Tibial artery (tissue), 4 donors: ENCODE measurements at places on chromosomes 4 and X.

DNA sequence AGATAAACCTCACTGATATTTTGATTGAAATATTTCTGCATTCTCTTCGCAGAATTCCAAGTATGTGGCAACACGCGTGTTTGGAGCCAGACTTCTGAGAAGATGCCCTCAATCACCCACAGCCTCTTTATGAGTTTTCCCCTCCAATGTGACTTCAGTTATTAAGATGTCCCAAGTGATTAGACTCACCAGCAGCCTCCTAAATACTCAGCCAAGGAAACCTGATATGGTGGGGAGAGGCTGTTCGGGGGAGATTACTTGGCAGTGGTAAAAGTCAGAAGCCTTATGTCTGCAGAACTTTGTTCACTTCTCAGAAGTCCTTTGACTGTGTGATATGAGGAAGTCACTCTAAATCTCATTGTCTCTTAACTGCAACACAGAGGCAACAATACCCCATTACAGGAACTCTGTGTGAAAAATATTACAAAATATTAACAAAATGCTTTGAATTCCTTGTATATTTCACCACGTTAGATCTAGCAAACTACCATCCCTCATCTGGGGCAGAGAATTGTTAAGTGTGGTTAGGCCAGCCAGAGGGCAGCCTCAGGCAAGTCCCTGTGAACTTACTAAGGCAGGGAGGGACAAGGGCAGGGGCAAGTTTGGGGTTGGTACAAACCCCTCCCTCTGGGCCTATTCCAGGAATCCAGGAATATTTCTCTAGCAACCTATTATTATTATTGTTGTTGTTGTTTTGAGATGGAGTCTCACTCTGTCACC lies 151.4 kb upstream of the USP9X start:
- DNase-seq: peak; percentile 27

GRCh38 chr4:76053730-76054129 lies 17.9 kb upstream of the CXCL11 start:
- no peak for DNase-seq

- peak; percentile 39 for DNase-seq
Observed at GRCh38 chr4:145804116-145804515, 124.2 kb downstream of the C4orf51 start.

DNA sequence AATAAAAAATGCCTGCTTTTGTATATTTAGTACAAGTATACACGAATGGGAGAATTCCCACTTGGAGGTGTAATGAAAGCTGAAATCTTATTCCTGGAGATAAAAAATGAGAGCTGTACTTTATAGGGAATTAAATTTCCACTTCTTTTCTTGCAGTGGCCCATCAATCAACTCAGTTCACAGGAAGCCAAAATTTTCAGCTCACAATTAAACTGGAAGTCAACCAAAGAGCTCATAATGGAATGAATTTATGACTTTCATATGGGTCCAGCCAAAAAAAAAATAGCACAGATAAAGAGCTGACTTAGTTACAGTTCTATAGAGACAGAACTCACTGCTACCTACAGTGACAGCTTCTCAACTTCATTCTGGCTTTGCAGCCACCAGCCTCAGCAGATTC lies 115.2 kb upstream of the TBC1D9 start:
- no peak for DNase-seq

DNA sequence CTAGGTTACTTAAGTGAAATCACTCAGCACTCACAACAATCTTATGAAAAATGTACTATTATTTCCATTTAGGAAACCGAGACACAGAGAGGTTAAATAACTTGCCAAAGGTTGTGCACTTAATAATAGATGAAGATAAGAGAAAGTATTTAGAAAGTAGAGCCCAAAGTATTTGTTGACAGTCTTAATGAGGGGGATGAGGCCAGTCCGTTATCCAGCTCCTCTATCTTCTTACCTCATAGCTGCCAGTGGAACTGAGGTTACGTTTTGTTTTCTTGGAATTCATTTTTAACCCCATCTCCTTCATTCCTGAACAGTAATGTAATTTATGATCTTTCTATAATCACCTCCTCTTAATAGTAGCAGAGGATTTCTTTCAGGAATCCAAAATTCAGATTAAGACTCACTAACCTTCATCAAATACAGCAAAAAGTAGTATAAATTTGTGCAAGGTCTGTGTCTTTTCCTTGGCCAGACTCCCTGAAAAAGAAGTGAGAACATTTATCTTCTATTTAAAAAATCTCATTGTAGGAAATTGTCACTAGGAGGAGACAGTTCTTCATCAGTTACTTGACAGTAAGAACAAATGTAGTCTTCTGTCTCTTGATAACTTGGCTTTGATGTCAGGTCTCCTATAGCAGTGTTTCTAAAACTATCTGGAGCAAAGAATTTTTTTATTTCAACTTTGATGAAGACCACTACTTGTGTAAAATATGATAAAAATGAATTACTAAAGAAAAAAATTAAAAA lies 35.5 kb downstream of the F8 start:
- no peak for DNase-seq

DNA sequence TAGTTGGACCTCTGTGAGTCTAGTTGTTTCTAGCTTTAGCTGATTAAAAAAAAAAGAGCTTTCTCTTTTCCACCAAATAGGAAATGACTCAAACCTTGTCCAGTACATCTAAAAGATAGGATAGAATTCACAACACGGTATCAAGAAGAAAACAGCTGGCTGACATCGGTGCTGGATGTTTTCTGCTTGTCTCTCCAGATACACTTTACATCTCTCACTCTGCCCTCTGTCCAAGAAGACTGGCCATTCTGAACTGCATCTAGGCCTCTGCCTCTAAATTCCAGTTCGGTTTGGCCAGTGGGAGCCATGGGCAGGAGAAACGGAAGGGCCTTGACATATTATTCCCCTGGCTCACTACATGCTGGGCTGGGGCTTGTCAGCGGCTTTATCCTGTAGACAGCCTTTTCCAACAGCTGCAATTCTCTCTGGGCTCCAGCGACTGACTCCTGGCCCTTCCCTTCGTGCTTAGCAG lies 57.3 kb upstream of the SHISA3 start:
- peak; percentile 51 for DNase-seq

- DNase-seq: no peak
Observed at GRCh38 chr4:10267066-10267465, 150.5 kb upstream of the WDR1 start.

DNA sequence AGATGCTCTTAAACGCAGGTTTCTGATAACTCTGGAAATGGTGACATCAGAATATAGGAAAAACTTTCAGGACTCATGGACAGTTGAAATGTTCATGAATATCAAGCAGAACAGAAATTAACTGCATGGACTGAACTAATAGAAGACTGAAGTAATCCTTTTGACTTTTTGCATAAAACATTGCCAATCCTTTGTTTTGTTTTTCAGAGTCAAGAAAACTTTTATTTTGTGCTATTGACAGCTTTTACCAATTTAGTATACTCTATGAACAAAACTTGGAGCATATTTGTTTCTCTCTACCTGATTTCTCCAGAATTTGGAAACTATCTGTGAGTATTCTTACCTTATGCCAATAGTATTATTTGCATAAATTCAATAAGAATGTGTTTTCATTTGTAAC lies 61.2 kb upstream of the HMX1 start:
- DNase-seq: no peak

GRCh38 chrX:39361736-39362135 lies 560.5 kb downstream of the MID1IP1 start:
- no peak for DNase-seq

DNA sequence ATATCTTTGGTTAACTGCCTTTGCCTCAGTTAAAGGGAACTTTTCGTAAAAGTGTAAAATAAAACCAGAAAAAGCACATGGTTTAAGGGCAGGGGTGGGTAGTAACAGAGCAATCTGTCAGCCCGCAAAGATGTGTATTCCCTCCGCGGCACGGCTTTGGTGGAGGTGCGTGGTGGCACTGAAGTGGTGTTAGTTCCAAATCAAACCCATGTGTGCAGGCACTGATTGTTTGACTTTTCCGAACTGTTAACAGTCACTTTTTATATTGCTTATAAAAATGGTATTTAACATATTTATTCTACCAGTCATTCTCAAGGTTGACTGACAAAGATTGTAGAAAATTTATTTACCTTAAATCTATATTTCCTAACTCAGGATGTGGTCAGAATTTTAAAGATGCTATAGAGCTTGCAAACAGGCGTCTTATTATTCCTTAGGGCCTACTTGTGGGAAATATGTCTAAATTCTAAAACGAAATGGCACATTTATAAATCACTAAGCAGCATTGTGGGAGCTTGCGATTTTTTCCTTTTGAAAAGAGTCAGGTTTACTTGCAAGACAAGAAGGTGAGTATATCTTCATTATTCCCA lies 272.7 kb upstream of the PCDH18 start:
- no peak for DNase-seq

DNA sequence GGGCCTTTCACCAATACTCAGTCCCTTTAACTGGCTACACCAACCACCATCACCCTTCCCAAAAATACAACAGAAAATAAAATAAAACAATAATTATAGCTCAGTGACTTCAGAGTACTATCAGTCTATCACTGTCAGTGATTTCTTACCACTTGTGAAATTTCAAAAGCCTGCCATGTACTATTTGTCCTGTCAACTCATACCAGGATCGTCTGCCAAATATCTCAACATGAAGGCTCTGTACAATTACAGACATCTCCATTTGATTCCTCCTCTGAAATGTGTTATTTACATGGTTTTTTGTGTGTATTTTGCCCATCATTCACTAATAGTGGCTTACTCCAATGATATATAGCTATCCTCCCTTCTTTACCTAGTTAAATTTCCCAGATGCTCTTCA lies 772.0 kb downstream of the IL1RAPL1 start:
- no peak for DNase-seq

- DNase-seq: peak; percentile 84
Observed at GRCh38 chr4:6271701-6272465, 2.2 kb downstream of the WFS1 start.

- no peak for DNase-seq
Observed at GRCh38 chr4:185134307-185134869, 8.7 kb upstream of the SLC25A4 start.

- no peak for DNase-seq
Observed at GRCh38 chr4:151231915-151232595, 44.9 kb upstream of the PRSS48 start.

DNA sequence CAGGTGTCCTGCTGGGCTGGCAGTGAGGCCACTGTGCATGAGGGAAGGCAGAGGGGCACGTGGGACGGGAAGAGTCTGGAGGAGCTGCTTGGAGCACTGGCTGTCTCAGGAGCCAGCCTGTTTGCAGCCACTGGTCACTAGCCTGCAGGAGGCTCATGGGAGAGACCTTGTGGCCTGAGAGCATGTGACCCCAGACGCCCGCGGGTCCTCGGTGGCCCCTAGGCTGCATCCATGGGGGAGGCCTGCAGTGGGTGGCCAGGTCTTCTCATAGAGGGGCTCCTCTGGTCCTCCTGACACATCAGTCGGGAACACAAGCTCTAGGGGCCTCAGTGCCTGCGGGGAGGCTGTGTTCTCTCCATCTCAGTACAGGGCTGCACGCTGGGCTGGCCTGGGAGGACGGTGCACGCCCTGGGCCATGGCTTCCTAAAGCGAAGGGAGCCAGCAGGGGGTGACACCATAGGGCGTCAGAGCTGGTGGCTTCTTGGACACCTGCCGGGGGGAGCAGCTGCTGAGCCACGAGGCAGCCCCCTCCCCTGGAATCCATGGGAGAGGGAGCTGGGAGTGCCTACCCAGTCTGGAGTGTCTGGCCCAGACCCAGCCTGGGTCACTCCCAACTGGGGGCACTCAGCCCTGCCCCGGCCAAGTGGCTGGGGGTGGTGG lies 12.3 kb downstream of the NAT8L start:
- DNase-seq: peak; percentile 59

GRCh38 chrX:108734426-108734825 lies 1.9 kb downstream of the IRS4 start:
- no peak for DNase-seq

- DNase-seq: no peak
Observed at GRCh38 chr4:12958436-12958835, 525.7 kb downstream of the RAB28 start.

DNA sequence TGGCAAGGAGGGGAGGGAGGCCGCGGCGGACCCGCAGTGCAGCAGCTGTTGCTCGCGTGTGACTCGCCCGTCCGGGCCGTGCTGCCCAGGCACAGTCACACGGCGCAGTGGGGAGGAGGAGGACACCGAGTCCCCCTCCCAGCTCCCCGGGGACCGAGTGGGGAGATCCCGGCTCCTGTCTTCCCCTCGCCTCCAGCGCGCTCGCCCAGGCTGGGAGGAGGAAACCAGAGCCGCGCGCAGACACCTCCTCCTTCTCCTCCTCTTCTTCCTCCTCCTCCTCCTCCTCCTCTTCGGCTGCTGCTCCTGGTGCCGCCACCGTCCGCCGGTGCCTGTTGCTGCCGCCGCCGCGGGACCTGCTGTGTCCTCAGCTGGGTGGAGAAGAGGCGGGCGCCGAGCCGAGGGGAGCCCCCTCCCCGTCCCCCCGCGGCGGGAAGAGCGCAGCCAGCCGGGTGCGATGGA lies at the start of gene TBC1D1:
TBC1D1 (plus strand) TSS at position 284 of the 459 bp plus-strand sequence. CDS start 11,012 bp downstream, outside the sequence.
- DNase-seq: peak; percentile 90

DNA sequence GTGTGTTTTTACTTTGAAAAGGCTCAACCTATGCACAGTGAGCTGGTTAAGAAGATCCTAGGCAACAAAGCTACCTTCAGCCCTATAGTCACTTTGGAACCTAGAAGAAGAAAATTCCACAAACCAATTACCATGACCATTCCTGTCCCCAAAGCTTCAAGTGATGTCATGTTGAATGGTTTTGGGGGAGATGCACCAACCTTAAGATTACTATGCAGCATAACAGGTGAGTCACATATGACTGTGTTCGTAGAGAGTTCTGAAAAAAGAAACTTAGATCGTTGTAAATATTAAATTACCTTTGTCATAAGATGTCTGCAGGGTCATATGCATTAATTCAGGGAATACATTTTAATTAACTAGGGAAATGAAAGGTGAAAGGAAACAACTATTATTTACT lies 287.1 kb downstream of the ANK2 start:
- no peak for DNase-seq

DNA sequence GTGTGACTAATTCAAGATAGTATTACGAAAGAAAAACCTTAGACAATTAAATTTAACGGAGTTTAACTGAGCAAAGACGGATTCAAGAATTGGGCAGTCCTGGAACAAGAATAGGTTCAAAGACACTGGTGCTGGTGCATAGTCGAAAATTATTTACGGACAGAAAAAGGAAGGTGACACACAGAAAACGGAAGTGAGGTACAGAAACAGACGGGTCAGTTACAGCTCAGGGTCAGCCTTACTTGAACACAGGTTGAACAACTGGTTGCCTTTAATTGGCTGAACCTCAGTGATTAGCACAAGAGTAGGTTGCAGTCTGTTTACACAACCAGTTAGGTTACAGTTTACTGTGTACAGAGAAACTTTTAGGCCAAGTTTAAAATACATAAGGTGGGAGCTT lies 31.5 kb downstream of the KLHL8 start:
- DNase-seq: no peak

DNA sequence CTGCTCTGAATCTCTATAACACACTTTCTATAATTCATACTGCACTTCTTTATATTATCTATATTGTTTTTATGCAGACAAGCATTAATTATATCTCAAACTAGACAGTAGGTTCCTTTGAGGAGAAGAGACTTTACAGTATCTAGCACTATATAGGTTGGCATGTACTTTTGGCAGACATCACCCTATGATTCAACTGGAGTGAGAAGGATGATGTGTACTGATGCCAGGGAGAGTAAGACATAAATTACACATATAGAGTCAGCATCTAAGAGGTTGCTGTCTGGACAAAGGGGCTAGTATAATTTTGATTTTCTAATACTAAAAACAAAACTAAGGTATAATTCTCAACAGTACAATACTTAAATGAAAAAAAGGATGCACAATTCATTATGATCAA lies 5.1 kb upstream of the RBM41 start:
- no peak for DNase-seq

GRCh38 chrX:9650091-9650490 lies 115.6 kb downstream of the GPR143 start:
- DNase-seq: peak; percentile 64
